Umbilical cord (tissue), 2 donors: ENCODE measurements at places on chromosomes 1 and 21. TPM values are rescaled to one million over a fixed set of nuclear protein-coding genes. Genes with fewer than 3 reads are reported as not detected.

The S100A14 gene
- total RNA-seq, result 29.6 TPM

DNA sequence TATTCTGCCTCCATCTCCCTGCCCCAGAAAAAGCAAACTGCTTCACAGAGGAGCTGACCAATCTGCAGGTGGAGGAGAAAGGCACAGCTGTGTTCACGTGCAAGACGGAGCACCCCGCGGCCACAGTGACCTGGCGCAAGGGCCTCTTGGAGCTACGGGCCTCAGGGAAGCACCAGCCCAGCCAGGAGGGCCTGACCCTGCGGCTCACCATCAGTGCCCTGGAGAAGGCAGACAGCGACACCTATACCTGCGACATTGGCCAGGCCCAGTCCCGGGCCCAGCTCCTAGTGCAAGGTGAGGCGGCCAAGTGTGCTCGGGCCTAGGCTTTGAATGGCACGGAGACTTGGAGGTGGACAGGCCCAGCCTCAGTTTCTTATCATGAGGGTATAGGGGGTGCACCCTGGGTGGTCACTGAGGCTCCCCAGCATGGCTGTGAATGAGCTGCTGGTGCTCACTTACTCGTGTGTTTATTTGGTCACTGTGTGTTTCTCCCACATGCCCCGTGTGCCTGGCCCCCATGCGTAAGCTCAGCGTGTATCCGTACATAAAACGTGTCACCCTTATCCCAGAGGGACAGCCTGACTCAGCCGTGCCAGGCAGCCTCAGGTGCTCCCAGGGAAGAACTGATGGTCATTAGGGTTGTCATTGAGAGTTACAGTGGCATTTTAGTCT, 75.8 kb downstream of the OBSCN start:
- no peak for DNase-seq

DNA sequence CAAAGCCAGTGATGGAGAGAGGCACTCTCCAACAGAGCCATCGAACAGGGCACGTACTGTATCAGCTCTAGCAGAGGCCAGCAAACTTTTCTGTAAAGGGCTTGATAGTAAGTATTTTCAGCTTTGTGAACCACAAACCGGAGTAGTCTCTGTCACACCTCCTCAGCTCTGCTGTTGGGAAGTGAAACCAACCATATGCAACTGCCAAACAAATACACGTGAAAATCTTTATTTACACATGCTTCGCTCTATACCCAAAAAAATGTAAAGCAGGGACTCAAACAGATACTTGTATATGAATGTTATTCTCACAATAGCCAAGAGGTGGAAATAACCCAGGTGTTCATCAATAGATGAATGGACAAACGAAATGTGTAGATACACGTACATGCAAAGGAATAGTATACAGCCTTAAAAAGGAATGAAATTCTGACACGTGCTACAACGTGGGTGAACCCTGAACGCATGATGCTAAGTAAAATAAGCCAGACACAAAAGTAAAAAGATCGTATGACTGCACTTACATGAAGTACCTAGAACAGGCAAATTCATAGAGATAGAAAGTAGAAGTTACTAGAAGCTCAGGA, 39.0 kb downstream of the SETD4 start:
- DNase-seq, result no peak

DNA sequence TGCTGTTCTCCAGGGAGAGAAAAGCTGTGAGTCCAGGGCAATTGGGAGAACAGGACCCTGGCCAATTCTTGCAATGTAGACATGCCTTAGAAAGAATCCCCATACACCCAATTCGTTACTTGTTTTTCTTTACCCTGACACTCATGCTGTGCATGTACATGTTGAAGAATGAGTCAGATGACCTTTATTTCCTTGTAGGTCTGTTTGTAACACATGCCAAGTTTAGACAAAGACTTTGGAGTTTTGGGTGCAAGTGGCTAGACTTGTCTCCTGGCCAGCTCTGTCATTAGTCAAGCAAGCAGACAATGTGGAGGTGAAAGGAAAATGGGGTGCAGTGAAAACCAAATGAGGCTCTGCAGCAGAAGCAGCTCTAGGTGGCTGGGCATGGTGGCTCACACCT, 38.1 kb downstream of the GNPAT start:
- DNase-seq, result no peak

GRCh38 chr1:213666113-213666512, 321.7 kb upstream of the PROX1 start:
- DNase-seq, result no peak

GRCh38 chr1:22176258-22176657, 33.4 kb upstream of the WNT4 start:
- no peak for DNase-seq

GRCh38 chr1:208475449-208475848, 231.3 kb upstream of the PLXNA2 start:
- peak; percentile 46 for DNase-seq

GRCh38 chr1:227372726-227373130, 54.4 kb upstream of the CDC42BPA start:
- no peak for DNase-seq

DNA sequence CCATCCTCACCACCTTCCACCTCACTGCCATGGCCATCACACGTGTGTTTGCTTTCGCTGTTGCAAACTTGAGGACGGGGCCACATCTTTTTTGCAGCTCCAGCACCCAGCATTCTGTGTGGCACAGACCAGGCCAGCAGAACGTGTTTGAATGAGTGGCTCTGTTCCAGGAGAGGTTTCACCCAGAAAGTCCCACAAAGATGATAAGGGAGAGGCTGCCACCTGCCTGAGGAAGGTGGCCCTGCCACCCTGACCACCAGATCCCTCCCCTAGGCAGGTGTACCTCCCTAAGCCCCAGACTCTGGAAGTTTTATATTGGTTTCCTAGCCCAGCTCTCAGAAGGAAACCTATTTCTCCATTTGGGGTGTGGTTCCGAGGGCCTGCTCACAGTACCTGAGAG, 252.1 kb downstream of the KAZN start:
- no peak for DNase-seq

- no peak for DNase-seq
Observed at GRCh38 chr1:32068957-32069588, 3.7 kb upstream of the TMEM39B start.

GRCh38 chr1:29685387-29685786, 449.1 kb downstream of the PTPRU start:
- DNase-seq, result no peak

The S100A3 gene
- not detected for total RNA-seq

DNA sequence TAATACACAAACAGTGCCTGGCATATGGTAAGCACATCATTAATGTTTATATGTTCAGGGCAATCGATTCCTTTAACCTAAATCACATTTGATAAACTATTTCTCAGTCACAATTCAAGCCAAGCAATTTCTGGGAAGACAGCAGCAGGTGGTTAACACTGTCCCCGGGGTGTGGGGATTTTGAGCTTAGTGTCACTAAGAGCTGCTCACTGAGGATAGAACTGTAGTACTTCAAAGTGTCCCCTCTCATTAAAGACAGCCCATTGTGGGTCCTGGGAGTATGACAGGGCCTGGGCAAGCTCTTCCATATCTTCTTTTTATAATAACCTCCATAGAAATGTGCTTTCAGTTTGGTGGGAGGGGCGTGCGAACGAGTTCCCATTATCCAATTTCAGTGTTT, 8.4 kb upstream of the GALNT2 start:
- no peak for DNase-seq

- DNase-seq, result peak; percentile 36
Observed at GRCh38 chr1:43463479-43463878, 9.7 kb upstream of the HYI start.

GRCh38 chr1:107451715-107452114, 310.9 kb downstream of the NTNG1 start:
- DNase-seq, result no peak

The SYT14 gene
- total RNA-seq, result 3.9 TPM

GRCh38 chr1:229109320-229109761, 161.6 kb upstream of the RAB4A start:
- no peak for DNase-seq

The TMEM82 gene
- not detected for total RNA-seq
